ENCODE measurements at places on chromosomes 4 and X.

- DNase-seq: no peak
Observed at GRCh38 chr4:7041246-7041645, 1.9 kb upstream of the TADA2B start.

DNA sequence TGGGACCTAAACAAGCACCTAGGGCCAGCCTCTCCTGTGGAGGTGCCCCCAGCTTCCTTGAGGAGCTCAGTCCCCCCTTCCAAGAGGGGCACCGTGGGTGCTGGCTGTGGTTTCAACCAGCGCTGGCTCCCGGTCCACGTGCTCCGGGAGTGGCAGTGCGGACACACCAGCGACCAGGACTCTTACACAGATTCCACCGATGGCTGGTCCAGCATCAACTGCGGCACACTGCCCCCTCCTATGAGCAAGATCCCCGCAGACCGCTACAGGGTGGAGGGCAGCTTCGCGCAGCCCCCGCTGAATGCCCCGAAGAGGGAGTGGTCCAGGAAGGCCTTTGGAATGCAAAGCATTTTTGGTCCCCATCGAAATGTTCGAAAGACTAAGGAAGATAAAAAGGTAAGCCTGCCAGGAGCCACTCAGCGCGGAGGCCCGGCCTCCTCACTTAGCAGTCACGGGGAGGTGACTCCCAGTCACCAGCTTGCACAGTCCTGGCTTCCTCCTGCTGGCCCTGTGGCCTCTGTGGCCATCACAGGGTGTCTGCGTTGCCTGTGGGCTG is 24.9 kb downstream of the RGS12 start:
- DNase-seq: no peak

DNA sequence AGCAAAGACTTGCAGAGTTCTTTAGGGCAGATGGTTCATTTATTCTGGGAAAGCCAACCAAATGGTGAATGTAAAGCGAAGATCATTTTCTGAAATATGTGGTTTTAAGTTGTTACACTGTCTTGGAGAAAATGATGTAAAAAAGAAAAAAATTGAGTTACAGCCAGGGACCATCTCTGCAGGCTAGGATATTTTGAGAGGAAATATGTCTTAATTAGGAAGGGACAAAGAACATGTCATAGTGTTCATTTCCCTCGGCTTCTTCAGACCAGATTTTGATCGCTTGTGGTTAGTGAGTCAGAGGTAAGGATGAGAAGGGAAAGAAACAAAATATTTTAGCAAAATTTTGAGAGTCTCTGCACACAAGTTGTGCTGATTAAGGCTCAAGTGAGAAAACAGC is 59.0 kb upstream of the C1QTNF7 start:
- no peak for DNase-seq

DNA sequence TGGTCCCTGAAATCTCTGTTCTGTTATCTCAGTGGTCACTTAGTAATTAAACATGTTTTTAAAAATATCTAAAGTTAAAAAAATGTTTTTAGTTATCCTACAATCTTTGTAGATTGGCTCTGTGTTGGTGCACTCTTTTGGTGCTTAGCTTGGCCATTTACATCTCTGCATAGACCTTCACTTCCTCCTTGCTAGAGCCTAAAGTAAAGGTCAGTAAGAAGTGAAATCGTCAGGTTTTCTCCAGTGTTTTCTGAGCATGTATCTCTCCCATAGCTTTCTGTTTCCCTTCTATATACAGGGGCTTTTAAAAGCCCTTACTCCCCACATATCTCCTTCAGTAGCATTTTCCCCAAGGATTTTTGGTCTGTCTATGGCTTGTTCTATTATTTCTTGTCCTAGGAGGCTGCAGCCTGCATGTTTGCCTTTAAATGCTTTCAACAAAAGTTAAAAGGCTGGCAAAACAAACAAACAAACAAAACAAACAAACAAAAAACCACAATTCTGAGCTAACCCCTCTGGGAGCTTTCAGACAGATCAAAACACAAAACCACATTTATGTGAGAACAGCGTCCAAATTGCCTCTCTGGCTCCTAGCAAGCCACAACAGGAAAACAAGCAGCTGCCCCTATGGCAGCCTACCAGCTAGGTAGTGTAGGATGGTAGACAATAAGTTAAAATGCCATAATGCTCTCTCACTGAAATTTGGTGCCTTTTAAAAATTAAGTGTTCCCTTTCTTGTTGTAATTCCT is 27.3 kb upstream of the GPRASP2 start:
- no peak for DNase-seq

DNA sequence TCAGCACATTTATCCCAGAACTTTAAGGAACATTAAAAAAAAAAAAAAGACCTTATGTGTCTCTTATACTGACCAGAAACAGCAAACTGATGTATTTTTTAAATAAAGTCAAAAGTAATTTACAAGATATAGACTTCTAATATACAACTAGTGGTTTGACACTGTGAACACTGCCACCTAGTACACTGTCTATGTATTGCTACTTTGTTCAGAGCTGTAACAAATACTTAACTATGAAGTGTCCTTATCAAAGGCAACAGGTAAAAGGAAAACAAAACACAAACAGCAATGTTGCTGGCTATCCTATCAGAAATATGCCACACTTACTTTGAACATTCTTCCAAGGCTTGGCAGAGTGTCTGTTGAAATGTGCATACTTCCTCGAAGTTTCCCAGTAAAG is 60.4 kb downstream of the CD40LG start:
- DNase-seq: no peak

- no peak for DNase-seq
Observed at GRCh38 chr4:57492251-57492878, 382.2 kb upstream of the IGFBP7 start.

- DNase-seq: no peak
Observed at GRCh38 chr4:182625193-182625592, 292.0 kb downstream of the DCTD start.

- no peak for DNase-seq
Observed at GRCh38 chr4:19300213-19300612, 951.5 kb upstream of the SLIT2 start.

GRCh38 chr4:15253349-15253748 is 174.5 kb upstream of the C1QTNF7 start:
- no peak for DNase-seq

GRCh38 chr4:97656044-97656720 is 487.1 kb downstream of the STPG2 start:
- DNase-seq: no peak

- DNase-seq: no peak
Observed at GRCh38 chr4:54215379-54216077, 13.6 kb upstream of the PDGFRA start.

DNA sequence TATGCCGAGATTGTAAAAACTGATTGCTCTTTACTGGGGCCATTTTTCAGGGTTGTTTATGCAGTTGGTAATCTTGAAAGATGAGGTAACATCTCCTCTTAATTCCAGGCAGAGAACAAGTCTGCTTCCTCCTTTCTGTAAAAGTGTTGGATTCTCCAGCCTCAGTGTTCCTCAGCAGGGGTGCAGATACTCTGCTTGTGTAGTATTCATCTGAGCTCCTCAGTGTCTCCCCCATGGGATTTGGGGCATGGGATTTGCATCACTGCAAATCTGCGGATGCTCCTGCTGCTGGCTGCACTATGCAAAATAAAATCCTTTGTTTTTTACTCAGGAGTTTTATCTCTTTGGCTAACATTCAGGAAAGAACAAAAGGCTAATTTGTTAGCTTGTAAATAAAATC is 104.9 kb upstream of the ATP8A1 start:
- DNase-seq: no peak

DNA sequence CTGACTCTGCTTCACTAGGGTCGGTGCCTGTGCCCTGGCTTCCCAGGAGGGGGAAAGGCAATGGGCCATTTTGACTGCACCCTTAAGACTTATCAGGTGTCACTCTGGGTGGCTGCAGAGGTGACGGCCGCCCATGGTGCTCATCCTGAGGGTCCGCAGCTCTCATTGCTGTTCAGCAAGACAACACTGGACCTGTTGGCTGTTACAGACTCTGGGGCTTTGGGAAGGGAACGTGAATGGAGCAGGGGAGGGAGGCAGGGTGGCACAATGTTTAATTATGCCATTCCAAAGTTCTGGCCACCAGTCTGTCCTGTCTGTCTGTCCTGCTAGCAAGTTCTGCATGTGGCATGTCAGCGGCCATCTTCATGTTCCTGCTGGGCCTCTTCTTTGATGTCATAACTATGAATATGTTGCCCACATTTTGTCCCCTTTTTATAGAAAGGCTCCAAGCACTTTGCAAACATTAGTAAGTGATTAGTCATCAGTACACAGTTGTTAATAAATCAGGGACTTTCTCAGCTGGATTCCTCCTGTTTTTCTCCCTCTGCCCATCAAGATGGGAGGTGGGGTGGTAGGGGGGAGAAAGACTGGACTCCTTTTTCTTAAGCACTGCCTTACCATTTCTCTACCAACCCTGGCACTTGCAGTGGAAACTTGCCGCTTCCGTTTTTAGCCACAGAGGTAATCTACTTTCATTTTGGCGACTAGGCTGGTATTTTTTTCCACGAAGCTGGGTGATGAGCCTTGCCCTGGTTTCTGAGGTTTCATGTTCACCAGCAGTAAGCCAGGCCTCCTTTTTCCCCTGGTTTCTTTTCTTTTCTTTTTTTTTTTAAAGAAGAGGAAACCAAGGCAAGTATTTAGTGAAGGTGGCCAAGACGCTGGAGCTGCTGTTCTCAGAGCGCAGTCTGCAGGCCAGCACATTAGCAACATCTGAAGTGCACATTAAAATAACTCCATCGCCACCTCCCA is 88.6 kb upstream of the TRIM2 start:
- peak; percentile 85 for DNase-seq

- no peak for DNase-seq
Observed at GRCh38 chr4:89653012-89653411, 183.9 kb downstream of the SNCA start.

DNA sequence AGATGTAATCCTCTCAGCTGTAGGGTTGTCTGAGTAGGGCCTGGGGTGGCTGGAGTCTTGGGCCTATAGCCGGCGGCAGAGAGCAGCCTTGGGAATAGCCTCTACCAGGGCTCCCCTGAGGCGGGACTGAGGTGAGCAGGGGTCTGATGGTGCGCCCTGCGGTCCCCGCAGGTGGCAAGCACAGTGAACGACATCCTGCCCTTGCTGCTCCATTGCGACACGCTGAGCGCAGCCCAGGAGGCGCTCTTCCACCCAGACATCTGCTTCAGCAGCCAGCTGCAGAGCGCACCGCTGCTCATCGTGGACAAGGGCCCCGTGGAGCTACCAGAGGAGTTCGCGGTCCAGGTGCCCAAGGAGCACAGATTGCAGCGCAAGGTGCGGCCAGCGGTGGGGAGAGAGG is 317.0 kb downstream of the ADGRL3 start:
- no peak for DNase-seq
